Activated T-cell treated with anti-CD3 and anti-CD28 coated beads, Interleukin-2, amount 50 U/mL, for 72 hours (primary cell): ENCODE measurements at places on chromosomes 3 and 15.

- DNase-seq, result peak; percentile 67
These were observed 45.2 kb downstream of the TYRO3 start for GRCh38 chr15:41603941-41604911.

GRCh38 chr3:148957586-148957985 is 33.8 kb upstream of the GYG1 start:
- DNase-seq, result no peak

DNA sequence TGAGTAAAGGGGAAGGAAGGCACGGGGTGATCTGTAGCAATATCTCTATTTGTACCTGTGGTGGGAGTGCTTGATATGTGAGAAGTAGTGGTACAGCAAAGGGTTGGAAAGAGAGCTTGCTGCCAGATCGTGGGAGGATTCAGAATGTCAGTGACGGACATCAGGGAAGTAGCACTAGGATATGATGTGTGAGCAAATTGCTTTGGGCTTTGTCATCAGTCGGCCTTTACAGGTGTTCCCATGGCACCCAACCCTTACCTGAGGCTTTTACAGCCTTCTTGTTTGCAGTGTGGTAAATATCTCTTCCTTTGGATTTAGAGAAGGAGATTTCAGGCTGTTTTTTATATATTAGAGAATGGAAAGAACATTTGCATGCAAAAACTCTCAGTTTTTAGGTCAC is 29.8 kb downstream of the IL1RAP start:
- DNase-seq, result no peak

DNA sequence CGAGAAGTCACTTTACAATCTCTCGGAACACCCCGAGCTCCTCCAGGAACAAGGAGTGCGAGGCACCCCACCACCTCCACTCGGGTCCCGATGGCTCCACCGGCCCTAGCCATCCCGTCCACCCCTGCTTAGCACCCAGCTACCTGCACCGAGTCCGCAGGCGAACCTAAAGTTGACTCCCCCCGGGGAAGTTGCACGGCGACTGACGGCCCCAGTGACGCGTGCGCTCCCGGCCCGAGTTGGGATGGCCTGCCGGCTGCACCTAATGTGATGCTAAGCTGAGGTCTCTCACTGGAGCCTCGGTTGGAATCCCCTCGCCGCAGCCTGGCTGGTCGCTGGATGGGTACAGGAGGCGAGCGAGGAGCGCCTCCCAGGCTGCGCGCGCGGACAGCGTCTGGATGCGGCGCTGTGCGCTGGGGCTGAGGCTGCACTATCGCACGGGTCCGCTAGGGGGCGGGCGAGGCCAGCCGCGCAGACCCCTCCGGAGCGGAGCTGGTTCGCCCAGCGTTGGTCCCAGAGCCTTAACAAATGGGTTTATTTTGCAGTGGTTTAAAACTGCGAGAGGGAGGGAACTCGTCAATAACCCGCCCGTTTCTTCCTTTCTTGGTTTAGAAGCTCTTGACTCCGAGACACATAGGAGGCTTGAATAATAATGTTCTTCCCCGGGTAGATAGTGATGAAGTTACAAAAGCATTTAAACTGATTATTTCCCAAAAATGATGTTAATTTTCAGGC is at the start of gene OXTR:
OXTR (minus strand) TSS at position 526 of the 735 bp plus-strand sequence. CDS start 1,426 bp downstream, outside the sequence.
- peak; percentile 69 for DNase-seq

DNA sequence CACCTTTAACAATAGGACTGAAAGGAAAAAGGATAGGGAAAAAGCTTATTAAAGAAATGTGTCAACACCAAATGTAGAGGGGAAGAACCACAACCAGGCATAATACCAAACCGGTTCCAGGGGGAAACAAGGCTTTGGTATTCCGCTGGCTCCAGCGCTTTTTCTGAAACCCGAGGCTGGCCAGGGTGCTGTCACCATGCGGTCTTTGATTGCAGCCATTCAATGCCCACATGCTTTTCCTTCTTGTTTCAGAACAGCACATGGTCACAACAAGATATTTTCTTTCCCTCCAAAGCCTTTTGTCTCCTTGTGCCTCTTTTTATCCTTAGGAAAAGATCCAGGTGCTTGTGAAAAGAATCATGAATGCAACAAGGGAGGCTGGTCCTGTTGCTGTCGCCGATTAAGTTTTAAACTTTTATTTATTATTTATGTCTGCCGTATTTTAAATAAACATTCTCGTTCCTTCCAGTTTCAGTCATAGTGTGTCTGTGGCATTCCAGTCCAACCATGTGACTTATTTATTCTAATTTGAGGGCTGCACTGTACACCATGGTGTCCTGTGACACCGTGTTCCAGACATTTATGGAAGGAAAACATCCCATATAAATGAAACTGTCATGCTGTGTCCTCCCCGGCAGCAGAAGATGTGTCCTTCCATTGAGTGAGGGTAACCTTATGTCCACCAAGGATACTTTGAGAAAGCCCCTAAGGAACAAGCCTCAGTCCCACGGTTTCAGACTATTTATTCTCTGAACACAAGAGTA is 41.1 kb downstream of the CCK start:
- DNase-seq, result no peak

DNA sequence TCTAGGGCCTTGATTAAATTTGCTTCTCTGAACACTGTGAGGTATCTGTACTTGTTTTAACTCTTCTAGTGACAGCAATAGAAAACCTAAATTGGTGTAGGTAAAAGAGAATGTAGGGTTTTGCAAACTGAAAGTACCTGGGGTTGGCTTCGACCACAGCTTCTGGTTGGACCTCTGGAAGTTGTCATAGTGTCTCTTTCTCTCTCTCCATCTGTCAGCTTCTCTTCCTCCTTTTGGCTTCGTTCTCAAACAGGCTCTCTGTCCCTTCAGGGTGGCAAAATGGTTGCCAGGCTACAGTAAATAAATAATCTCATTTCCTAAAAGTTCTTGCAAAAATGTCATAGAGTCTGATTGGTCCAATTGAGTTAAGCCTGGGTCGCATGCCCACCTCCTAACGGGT is 149.3 kb upstream of the CTDSPL start:
- DNase-seq, result no peak

GRCh38 chr3:44198284-44199269 is 43.1 kb upstream of the TOPAZ1 start:
- peak; percentile 75 for DNase-seq

GRCh38 chr3:8052659-8053058 is 449.0 kb upstream of the LMCD1 start:
- no peak for DNase-seq

DNA sequence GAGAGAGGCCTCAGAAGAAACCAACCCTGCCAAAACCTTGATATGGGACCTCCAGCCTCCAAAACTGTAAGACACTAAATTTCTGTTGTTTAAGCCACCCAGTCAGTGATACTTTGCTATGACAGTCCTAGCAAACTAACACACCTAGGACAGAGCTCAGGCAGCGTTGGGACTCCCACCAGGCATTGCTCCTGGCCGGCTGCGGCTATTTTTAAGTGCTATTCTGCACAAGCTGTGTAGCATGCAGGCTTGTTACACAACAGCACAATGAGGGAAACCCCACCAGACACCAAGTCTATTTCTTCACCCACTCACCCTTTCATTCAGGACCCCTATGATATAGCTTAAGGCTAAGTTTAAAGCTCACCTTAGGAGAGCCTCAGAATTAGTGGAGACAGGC is 47.0 kb upstream of the GNB5 start:
- DNase-seq, result no peak

- DNase-seq, result no peak
These were observed 144.8 kb upstream of the PTPRG start for GRCh38 chr3:61416618-61417017.

DNA sequence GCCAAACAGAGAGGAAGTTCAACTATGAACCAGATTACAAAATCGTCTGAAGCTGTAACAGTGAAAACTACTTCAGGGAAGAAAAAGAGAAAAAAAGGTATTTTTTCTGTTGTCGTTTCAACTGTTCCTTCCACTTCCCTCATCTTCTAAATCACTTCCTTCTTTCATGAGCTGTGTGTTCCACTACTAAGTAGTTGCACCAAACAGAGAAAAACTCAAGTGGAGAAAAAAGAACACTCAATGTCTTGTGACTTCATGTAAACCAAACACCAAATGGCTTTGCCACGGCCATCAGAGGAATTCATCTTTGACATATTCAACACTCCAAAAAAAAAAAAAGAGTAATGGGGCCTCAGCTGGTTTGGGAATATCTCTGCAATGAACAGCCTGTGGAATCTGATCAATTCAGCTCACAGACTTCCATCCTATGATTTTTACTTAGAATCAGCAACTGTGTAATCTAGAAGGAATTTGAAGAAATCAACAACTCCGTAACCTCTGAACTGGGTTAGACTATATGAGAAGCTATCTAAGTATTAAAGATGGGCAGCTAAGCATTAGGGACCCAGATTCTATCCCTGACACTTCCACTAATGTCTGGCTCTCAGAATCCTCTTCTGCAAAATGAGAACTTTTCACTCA is 47.5 kb upstream of the RNF7 start:
- DNase-seq, result no peak

DNA sequence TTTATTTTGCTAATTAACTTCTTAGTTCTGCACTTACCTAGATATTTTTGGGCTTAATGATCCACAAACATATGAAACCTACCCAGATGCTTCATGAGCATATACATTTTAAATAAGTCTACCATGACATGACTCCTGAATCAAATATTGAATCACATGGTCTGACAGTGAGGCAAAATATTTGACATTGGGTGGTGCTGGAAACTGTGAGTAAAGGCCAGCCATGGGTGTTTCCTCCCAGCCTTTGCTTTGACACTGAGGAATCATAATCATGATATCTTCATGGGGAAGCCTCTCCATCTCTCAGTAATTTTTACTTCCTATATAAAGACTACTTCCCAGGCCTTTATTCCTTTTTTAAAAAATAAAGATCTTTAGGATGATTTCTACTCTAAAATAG is 22.8 kb upstream of the SSR3 start:
- DNase-seq, result no peak

GRCh38 chr3:40337136-40338108 is 27.9 kb downstream of the EIF1B start:
- DNase-seq, result peak; percentile 11

- no peak for DNase-seq
These were observed 12.2 kb downstream of the SEC13 start for GRCh38 chr3:10308678-10309077.

DNA sequence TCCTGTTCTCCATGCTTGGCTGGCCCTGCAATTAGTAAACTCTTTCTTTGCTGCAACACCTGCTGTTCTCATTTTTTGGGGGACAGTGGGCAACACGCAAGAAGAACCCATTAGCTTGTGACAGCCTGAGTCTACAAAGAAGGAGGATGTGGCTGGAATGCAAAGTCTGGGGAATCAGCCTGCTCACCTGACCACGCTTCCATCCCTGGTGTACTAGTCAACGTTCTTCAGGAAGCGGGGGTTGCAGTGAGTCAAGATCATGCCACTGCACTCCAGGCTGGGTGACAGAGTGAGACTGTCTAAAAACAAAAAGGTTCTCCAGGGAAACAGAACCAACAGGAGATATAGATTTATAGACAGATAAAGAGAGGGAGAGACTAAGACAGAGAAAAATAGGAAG is 27.7 kb upstream of the KBTBD12 start:
- no peak for DNase-seq

- no peak for DNase-seq
These were observed 44.1 kb downstream of the SENP2 start for GRCh38 chr3:185630182-185630622.

DNA sequence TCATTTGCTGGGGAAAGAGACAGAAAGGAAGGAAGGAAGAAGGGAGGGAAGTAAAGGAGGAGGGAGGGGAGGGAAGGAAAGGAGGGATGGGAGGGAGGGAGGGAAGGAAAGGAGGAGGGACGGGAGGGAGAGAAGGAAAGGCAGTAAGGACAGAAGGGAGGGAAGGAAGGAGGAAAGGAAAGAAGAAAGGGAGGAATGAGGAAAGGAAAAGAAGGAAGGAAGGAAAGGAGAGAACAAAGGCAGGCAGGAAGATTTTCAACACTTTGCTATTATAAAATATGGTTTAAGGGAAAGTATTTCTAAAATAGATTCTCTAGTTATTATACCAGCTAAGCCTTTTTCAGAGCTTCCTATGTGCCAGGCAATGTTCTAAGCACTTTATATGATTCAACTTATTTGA is 278.0 kb upstream of the LYSMD4 start:
- no peak for DNase-seq

DNA sequence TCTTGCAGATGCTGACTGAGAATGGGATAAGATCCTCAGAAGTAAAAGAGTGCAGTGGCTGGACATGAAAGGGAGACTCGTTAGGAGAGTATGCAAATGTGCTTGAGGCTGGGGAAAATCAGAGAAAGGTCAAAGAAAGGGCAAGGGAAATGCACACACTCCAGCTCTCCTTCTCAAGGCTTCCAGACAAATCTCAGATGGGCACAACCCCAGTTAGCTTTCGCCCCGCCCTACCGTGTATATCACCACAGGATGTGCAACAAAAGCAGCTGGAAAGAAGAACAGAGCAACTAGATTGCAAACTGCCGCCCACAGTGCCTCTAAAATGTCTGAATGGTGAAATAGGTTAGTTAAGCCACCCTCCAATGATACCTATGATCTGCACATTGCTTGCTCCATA is 63.9 kb downstream of the CERS3 start:
- DNase-seq, result no peak

- no peak for DNase-seq
These were observed 39.1 kb downstream of the PRTG start for GRCh38 chr15:55703873-55704301.

GRCh38 chr3:122000936-122001605 is 21.0 kb downstream of the ILDR1 start:
- no peak for DNase-seq
